Activated naive CD4-positive, alpha-beta T cell treated with anti-CD3 and anti-CD28 coated beads for 36 hours (primary cell): ENCODE measurements at places on chromosomes 1 and 21. TPM values are rescaled to one million over a fixed set of nuclear protein-coding genes. Genes with fewer than 3 reads are reported as not detected.

NEGR1 gene
- total RNA-seq, result not detected

ANGPTL1 gene
- not detected for total RNA-seq

KIF21B gene
- 46.3 TPM for total RNA-seq

RUSC1 gene
- 17.2 TPM for total RNA-seq

ATP6V1G3 gene
- total RNA-seq, result not detected

PTPRC gene
- total RNA-seq, result 689 TPM

OR2T27 gene
- total RNA-seq, result not detected

RCC1 gene
- 110 TPM for total RNA-seq

GRCh38 chr1:160789702-160790611 lies 6.0 kb upstream of the LY9 start:
- no peak for DNase-seq

- no peak for DNase-seq
Measured at GRCh38 chr1:230970432-230970831, 8.2 kb downstream of the TTC13 start.

DNA sequence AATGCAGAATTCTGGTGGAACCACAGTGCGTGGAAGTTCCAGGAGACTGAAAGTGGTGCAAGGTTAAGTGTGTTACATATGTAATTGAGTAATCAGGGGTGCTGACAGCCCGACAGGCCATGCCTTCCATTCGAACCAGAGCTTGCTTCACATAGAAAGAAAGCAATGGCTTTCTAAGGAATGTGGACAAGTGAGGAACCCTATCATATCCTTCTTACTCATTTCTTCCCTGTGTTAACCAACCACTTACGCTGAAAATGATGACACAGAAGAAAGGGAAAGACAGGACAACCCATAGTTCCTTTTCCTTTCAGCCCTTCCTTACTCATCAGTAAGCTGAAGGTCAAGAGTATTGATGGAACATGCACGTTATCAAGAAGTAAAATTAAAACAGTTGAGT lies 48.1 kb upstream of the KCNA3 start:
- DNase-seq, result no peak

GRCh38 chr1:240462277-240462676 lies 149.7 kb downstream of the GREM2 start:
- no peak for DNase-seq

DNA sequence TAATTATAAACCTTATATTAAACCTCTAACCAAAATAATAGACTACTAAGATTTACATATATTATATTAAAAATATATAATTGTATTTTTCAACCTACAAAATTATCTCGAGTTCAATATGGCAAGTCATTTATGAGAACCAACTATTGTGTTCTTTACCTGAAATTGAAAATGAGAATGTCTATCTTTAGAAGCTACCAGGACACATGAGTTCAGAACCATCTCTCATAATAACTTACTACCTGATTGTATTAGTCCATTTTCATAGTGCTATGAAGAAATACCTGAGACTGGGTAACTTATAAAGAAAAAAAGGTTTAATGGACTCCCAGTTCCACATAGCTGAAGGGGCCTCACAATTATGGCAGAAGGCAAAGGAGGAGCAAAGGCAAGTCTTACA lies 6.8 kb downstream of the HAO2 start:
- DNase-seq, result no peak

GRCh38 chr1:197865809-197866208 lies 36.6 kb upstream of the C1orf53 start:
- no peak for DNase-seq

DNA sequence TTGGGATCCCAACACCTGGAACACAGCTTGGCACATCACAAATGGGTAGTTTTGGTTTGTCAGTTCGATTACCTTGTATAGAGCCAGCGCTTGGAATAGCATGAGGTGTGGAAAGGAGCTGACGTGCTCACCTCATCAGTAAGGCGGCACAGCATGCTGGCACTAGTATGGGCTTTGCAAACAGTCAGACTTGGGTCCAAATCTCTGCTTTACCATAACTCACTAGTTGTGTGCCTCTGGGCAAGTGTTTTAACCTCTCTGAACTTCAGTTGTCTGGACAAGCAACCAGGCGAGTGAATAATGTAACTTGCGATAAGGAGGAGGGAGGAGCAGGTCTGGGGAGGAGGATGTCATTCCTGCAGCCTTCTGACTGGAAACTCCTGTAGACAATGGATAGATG lies 26.3 kb upstream of the NEK2 start:
- no peak for DNase-seq
